ENCODE measurements at places on chromosomes 12 and 14.
A peak's percentile ranks its signal among the peaks of the same experiment; 100 is the strongest.

DNA sequence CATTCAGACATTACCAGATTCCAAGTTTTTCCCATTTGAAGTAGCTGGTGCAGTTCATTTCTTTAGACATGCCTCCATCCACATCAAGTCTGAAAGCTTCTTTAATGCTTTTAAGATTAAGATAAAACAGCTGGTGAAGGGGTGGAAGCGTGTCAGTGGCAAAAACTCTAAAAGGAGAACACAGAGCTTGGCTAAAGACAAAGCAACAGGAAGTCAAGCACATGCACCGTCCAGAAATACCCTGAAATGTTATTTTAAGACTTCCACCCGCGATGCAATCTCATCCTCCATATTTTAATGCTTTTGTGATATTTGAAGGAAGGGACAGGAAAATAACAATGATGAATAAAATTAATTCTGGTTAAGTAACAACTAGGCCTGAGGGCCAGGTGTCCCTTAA lies 31.8 kb downstream of the PPM1H start:
- DNase-seq: no peak

DNA sequence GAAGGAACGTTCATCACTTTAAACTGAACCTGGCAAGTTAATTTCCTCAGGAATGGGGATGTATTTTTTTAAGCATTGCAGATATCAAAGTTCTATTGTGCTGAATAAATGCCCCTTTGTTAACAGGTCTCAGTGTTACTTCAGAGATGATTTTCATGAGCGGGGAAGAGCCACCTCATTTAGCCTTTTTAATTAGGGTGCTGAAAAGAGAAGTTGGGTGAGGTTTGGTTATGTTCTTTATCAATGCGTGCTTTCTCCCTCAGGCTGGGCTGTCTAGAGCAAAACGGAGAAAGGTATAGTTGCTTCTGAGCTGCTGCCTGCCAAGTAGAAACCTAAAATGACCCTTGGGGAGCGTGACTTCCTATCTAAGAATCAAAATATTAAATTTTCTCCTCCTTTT lies 8.0 kb upstream of the HIP1R start:
- DNase-seq: no peak

- DNase-seq: no peak
Observed at GRCh38 chr12:117054279-117054678, 44.9 kb downstream of the TESC start.

- DNase-seq: no peak
Observed at GRCh38 chr12:24738441-24738840, 210.5 kb downstream of the BCAT1 start.

GRCh38 chr12:107368586-107368985 lies 275.2 kb upstream of the CRY1 start:
- DNase-seq: no peak

- DNase-seq: no peak
Observed at GRCh38 chr12:53279283-53279869, 11.3 kb downstream of the ESPL1 start.

- DNase-seq: no peak
Observed at GRCh38 chr14:104940526-104941150, 16.0 kb downstream of the PLD4 start.

- no peak for DNase-seq
Observed at GRCh38 chr12:98750511-98750910, 105.4 kb downstream of the APAF1 start.

DNA sequence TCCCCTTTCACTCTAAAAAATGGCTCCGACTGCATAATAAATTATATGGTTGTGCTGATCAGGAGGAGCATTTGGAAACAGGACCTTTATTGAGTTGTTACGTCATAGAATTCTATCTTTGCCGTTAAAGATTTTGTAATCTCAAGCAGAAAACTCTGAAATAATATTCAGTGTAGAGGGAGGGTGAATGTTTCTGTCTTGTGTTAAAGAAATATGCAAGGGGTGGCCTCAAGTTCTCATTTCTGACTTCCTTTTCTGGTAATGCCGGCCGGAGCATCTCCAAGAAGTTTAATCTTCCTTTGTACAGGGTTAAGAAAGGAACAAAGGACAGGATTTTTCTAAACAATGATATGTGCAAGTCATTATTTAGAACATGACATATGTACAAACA lies 165.1 kb downstream of the SLC38A4 start:
- no peak for DNase-seq

- DNase-seq: no peak
Observed at GRCh38 chr14:35252451-35252868, 39.7 kb upstream of the PSMA6 start.

DNA sequence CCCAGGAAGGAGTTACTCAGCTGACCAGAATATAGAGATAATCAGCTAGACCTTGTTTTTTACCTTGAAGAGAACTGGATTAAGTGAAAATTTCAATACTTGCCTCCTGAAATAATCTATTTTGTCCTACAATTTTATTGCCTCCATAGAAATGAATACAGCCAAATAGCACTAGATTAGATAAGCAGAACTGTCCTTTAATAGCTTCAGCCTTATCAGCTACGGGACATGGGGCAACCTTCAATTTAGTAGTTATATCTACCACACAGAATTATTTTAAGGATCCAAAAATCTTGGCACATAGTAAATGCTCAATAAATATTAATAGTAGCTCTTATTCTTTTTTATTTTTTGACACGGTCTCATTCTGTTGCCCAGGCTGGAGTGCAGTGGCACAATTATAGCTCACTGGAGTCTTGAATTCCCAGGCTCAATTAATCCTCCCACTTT lies 67.2 kb upstream of the PLEKHG3 start:
- no peak for DNase-seq

DNA sequence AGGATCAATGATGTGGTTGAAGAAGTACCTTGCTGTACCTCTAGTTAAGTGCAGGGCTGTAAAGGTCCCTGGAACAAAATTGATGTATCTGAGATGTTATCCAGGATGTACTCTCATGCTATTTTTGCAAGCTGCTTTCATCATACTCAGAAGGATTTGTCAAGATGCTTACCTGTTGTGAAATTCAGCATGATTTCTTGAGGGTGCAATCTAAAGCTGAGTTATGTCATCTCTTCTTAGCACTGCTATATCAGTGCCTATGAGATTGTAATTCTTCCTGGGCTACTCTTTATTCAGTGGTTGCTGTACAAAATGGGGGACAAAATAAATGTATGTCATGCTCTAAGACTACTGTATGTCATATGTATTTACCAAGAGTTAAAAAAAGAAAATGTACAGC lies 340.7 kb upstream of the LMO3 start:
- no peak for DNase-seq

- DNase-seq: no peak
Observed at GRCh38 chr14:99431986-99432385, 48.7 kb downstream of the SETD3 start.

- DNase-seq: no peak
Observed at GRCh38 chr12:118189741-118190191, 53.8 kb downstream of the PEBP1 start.

DNA sequence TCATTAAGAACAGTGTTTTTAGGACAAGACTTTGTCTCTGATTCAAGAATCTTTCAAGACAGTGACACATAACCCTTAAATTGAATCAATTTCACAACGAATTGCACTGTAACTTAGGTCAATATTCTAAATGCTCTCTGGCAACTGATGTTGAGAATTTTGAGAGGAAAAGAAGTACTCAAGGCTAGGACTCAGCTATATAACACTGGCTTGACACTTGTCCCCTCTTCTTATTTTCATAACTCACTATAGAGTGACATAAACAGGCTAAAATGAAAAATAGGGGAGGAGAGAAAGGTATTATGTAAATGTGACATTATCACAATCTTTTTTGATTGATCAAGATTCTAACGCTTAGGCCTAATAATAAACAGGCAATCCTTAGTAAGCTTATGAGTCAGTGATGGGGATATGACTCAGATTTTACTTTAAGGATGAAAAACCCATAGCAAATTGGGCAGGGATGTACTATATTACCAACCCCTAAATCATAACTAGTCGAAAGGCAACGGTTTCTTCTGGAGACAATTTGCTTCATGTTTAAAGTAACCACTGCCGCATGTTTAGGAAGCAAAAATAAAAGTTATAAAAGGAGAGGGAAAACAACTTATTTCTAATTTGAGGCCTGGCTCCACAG lies 10.9 kb downstream of the BTG1 start:
- peak; percentile 53 for DNase-seq

DNA sequence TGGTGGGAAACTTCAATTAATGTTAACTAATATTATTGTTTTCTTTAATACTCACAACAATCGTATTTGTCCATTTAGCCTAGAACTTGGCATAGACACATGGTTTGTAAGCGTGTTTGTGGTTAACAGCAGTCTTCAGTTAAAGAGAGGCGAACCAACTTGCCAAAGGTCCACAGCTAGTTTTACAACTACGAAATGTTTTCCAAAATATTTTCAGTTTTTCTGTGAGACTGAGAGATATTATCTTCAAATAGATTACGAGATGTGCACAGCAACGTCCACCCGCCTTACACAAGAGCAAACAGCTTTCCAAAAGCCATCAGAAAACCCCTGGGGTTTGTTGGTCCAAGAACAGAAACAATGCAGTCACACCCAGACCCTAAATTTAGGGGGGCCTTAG lies 58.6 kb upstream of the RASSF3 start:
- DNase-seq: peak; percentile 60

DNA sequence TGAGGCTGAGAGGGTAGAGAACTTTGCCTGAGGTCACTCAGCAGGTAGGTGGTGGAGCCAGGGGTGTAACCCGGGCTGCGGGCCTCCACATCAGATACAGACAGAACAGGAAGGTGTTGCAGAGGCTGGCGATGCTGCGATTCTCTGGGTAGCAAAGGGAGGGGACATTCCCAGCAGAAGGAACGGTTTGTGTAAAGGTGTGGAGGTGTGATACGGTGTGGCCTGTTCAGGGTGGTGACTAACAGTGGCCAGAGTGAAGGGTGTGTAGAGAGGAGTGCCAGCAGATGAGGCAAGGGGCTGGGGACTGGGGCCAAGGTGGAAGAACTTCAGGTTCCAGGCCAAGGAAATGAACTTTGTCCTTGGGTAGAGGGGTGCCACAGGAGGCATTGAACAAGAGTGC lies 18.2 kb upstream of the FAIM2 start:
- DNase-seq: no peak

GRCh38 chr14:53925201-53925766 lies 31.3 kb downstream of the BMP4 start:
- peak; percentile 34 for DNase-seq

GRCh38 chr12:69701826-69702225 lies 2.7 kb upstream of the BEST3 start:
- no peak for DNase-seq

GRCh38 chr12:39886106-39886505 lies 219.8 kb downstream of the SLC2A13 start:
- DNase-seq: no peak

DNA sequence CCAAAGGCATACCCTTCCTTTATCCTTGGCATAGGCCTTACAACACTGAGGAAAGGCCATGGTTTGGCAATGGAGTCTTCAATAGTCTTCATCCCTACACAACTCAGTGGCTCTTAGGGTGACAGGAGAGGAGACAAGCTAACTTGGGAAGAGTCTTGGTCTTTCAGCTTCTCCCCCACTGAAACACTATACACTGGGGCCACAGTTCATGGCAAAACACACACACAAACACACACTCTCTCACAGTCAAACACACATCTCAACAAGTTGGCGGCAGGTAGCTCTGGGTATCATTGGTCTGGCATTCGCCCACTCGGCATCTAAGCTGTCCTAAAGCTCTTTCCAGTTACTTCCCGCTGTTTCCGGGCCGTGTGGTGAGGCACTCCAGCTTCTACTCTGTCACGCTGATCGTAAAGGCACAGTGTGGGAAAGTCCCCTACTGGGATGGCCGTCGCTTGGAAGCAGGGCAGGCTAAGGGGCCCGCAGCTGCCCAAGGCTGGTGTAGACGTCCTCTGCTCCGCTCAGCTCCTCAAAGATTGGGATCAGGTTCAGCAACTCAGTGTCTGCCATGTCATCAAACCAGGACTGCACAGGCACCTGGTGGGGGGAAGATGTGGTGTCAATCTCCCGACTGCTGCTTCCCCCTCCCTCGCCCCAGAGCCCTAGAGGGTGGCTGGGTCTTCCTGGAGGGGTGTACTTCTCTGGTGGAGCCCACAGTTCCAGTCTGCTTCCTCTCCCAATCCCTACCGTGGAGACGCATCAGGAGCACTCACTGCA lies 4.8 kb upstream of the AVIL start:
- DNase-seq: no peak

DNA sequence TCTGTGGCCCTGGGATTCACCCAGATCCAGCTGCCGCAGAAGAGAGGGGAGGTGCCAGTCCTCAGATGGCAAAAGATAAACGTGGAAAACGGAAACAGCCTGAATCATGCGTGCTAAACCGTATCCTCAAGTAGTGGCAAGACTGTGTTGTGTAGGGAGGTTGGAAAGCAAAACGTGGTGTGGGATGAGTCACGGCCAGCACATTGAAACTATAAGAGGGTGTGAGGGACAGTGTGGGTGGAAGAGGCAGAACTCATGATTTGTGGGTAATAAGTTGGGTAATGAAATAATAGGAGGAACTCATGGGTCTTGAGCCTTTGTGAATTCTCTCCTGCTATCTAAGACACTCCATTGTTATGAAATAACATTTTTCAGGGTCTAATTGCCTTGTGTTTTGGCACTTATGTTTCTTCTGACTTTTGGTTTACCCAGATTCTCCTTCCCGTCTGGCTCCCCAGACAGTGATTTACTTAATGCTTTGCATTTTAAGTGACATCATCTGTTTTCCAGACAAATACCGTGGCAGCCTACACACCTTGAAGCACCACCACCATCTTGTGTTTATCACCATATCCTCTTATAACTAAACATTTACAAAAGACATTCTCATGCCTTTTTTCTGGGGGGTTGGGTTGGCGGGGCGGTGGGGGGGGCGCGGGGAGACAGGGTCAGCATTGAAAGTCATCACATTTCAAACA lies 62.3 kb upstream of the PTCSC3 start:
- DNase-seq: peak; percentile 27

- peak; percentile 58 for DNase-seq
Observed at GRCh38 chr12:39905152-39905551, 200.7 kb downstream of the SLC2A13 start.

DNA sequence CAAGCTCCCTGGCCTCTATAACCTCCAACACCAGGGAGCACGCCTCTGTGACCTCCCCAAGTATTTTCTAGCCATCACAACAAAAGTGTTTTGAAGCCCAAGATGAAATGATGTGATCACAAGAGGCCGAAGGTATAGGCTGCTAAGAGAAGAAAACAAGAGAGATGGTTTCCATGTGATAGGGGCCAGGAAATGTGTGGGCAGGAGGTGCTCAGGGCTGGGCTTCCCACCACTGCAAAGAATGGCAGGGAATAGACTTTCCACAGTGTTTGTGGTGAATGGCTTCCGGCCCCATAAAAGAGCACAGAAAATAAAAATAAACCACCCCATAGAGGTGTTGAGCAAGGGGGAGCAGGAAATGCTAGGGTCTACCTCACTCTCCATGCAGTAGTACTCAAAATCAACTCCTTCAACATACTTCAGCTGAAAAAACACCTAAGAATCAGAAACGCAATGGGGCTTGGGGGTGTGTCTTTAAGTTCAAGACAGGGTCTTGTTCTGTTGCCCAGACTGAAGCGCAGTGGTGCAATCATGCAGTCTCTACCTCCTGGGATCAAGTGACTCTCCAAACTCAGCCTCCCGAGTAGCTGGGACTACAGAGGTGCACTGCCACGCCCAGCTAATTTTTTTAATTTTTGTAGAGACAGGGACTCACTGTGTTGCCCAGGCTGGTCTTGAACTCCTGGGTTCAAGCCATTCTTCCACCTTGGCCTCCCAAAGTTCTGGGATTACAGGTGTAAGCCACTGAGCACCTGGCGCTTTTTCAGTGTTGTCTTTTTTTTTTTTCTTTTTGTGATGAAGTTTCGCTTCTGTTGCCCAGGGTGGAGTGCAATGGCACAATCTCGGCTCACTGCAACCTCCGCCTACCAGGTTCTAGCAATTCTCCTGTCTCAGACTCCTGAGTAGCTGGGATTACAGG lies 27.1 kb downstream of the DAD1 start:
- DNase-seq: no peak

GRCh38 chr14:101476916-101477553 lies 84.3 kb upstream of the DIO3 start:
- DNase-seq: no peak
